ENCODE measurements at places on chromosomes 7 and 10.

DNA sequence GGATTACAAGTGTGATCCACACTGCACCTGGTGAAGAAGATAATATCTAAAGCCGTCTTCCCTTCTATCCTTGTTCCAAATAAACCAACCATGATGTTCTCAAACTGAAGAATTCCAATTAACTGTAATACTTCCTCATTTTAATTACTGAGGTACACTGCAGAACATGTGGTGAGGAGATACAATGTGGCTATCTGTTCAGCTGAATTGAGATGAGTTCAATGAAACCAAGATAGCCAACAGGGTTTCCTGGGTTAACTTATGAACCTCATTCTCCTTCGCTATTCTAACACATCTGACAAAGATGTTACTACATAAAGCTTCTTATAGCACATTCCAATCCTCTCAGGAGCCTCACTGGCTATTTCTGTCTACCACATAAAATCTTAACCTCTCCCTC lies 75.5 kb downstream of the RAPGEF5 start:
- no peak for DNase-seq

- DNase-seq: no peak
Measured at GRCh38 chr10:112539340-112539739, 92.3 kb downstream of the VTI1A start.

- no peak for DNase-seq
Measured at GRCh38 chr7:127534636-127535035, 50.8 kb downstream of the GCC1 start.

GRCh38 chr10:77173615-77174461 lies 463.8 kb downstream of the KCNMA1 start:
- DNase-seq: peak; percentile 65

DNA sequence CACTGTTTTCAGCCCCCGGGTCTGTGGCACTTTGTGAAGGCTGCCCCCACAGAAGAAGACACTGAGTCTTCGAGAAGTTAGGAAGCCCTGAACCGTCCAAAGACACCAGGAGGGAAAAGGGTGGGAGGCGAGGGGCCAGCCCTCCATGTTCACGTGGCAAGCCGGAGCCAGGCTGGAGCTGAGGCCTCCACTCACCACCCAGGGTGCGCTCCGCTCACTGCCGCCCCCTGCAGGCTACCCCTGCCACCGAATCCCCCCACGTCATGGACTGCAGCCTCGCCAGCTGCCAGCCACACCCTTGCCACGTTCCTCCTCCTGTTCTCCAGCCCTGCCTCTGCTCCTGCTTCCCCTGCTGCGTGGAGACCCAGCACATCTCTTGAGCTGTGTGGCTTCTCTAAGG lies 59.0 kb upstream of the EN2 start:
- DNase-seq: no peak

GRCh38 chr10:100775386-100775785 lies 30.0 kb downstream of the PAX2 start:
- no peak for DNase-seq

DNA sequence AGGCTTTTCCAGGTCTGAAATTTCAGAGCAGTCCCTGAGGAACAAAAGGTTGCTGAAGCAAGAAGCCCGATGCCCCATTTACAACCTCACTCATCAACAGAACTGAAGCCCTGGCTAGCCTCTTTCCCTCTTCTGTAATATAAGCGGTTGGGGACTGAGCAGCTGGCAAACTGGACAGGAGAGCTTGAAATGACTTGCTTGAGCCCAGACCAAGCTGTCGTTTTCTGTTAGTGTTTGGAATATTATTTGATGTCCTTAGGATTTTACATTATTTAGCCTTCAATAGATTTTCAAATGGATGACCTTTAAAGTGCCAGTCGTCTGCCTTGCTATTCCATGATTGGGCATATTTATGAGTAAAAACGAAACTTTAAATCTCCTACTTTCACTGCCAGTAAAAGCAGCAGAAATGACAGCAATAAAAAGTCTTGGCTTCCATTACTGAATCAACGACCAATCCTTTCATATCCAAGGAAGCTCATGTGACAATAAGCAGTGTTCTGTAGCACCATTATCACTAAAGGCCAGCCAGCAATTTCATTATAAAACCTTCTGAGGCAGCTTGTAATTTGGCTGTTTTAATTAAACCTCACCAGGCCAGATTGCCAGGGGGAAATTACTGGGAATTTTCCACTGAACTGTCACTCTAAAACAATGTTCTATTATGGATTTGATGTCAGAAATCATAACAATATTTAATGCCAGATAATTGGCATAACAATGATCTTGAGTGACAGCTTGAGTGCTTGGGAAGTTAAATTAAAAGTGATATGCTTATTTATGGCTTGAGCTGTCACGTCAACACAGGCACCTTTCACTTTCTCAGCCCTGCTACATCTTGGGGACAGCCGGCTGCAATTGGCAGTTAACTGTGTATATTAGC lies 85.9 kb downstream of the LSMEM1 start:
- no peak for DNase-seq

DNA sequence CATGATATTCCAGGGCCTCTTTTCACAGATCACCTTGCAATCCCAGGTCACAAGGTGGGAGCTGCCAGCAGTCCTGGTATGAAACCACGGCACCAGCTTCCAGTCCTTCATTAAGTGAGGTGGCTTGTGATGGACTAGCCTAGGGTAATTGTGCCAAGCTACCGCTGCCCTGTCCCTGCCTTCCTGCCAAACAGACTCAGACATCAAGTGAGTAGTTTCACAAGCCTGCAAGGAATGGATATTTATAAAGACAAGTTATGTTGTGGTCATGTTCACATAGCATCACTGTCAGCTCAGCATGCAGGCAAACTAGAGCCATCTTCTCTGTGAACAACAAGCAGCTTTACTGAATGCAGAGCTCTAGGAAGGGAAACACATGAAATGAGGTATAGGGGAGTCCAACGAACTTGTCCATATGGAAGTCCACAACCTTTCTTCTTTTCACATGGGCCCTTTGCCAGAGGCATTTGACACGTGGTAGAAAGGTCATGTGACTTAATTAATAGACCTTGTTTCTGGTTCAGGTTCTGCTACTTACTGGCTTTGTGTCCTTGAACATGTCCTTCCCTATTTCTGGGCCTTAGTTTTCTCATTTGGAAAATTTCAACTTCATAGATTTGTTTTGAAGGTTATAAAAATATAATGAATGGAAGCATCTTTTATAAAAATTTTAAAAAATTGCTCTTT lies 1061.2 kb downstream of the KCNMA1 start:
- no peak for DNase-seq

- no peak for DNase-seq
Measured at GRCh38 chr10:70441161-70441894, at the start of gene NODAL. NODAL (minus strand) TSS chr10:70441681; CDS start chr10:70441667, 14 bp downstream.

GRCh38 chr10:6406220-6407033 lies 173.6 kb downstream of the PRKCQ start:
- DNase-seq: peak; percentile 43

DNA sequence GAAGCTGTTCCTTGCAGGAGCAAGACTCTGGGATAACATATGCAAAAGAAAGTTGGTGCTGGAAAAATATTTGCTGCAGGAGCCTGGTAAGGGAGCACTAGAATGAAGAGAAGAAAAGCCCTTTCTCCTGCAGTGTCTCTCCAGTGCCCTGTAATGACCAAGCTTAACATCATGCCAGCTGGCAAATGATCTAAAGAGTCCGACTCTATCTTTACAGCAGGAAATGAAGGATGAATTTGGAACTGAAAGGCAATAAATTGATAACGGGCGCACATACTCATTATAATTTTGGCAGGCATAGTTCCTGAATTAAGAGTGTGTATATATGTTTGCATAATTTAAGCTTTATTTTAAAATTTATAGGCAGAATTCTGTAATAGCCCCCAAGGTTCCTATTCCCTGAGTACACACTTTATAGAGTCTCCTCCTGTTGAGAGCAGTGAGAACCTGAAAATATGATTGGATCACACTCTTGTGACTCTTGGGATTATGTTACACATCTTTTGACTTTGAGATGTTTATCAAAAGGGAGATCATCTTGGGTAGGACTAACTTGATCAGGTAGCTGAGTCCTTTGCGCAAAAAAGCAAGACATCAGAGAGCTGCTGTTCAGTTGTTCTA lies 299.0 kb upstream of the MBL2 start:
- no peak for DNase-seq

GRCh38 chr7:143352531-143353002 lies 9.9 kb downstream of the FAM131B start:
- DNase-seq: no peak

- no peak for DNase-seq
Measured at GRCh38 chr7:38424750-38425463, 151.5 kb upstream of the TARP start.

DNA sequence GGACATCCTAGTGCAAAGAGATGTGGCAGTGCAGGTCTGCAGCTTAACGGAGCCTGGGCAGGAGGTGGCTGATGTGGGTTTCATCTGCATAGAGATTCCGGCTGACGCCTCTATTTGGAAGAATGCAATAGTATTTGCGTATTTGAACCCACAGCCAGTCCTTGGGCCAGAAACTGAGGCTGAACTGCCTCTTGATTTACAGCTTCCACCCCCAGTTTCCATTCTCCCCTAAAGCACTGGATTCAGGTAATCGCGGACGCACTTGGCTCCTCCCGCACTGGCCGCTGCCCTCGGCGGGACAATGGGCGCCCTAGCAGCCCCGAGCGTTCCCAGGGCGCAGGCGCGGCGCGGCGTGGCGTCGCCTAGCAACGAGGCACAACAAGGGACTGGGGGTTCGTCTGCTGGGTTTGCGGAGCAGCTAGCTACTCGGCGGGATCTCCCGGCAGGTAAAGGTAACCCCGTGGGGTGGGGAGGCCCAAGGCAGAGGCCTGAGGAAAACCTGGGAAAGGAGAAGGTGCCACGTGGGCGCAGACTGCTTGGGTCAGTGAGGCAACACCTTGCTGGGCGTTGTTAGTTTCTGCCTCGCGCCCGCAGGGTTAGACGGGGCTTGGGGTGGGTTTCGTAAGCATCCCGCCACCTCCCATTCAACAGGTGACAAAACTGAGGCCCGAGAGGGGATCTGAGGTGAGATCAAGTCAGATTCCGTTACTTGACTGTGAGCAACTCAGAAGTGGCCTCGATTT lies at the start of gene ARMC3:
TSS of gene ARMC3 (plus strand) at position 393 of the 743 bp plus-strand sequence. CDS start 3,944 bp downstream, outside the sequence.
- DNase-seq: peak; percentile 64

DNA sequence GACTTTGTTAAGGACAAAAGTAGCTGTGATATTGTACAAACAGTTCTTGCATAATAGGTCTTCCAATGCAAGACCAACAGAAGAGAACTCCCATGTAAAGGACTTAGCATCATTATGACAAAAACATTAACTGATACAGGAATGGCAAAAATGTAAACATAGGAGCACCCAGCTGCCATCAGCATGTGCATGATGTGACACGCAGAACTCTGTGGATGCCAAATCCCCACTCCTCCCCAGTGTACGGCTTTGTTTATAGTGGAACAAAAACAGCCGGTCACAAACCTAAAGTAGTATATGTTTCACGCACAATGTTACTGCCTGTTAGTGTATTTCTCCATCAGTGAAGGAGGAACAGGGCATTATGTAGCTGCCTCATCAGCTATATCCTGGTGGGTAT lies 316.0 kb upstream of the AOAH start:
- no peak for DNase-seq

DNA sequence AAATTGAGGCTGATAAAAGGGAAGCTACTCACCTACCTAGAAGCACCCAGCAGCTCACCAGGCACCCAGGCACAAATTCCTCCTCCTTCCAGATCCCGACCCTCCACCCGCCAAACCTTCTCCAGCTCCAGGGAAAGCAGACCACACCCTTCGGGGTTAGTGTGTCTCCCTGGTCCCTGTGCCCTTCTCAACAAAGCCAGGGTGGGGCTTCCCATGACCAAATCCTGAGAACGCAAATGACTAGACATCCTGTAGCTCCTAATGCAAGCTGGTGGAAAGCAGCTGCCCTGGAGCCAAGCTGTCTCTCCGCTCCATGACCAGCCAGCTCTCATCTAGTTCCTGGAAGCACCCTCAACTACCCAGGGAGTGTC lies 4.4 kb downstream of the TBX20 start:
- no peak for DNase-seq

DNA sequence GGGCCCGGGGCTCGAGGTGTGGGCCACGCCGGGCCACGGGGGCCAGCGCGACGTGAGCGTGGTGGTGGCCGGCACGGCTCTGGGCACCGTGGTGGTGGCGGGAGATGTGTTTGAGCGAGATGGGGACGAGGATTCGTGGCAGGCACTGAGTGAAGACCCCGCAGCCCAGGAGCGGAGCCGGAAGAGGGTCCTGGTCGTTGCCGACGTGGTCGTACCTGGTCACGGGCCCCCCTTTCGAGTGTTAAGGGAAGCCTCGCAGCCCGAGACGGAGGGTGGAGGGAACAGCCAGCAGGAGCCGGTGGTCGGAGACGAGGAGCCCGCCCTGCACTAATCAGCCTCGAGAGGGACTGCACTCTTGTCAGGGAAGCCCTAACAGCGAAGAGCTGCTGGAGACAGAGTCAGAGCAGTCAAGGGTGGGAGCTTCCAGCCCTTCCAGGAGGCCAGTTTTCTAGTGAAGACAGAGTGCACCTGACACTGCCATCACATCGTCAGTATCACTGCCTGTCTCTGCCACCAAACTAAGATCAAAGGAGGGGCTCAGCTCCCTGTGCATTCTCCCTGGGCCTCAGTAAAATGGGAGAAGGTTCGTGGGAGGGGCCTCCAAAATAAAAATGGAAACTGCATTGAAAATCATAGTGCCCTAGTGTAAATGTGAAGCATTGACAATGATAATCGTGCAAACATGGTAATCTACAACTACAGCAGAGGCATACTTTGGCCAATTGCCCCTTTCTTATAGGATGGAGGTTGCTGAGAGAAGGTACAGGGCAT lies 1.3 kb downstream of the MBLAC1 start:
- DNase-seq: peak; percentile 17

DNA sequence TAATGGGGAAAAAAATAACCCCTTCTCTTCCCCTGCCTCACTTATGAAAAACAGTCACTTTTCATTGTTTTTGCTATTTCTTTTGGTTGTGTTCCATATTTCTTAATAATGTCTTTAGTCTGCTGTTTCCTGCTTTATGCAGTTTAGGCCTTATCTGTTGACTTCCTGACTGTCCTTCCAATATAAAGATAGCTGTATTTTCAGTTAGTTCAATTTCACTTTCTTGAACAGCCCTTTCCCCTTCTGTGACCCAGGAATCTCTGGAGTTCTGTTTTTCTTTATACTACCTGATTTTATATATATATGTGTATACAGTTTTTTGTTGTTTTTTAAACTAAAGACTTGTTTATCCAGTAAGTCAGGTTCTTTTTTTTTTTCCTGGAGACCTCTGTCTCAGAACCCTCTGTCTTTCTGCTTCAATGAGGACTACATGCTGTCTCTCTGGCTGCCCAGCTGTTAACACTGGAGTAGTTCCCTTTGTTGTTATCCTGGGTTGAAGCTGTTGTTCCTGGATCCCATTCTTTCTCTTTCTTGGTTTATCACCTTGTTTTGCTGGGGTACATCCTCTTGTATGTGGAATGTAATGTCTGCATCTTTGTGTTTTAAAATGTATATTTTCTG lies 87.2 kb downstream of the GSDME start:
- no peak for DNase-seq

GRCh38 chr7:157793087-157793353 lies 456.2 kb downstream of the DNAJB6 start:
- DNase-seq: no peak

- no peak for DNase-seq
Measured at GRCh38 chr7:106039486-106040060, 72.5 kb downstream of the SYPL1 start.

- no peak for DNase-seq
Measured at GRCh38 chr7:45187089-45187945, 29.7 kb downstream of the RAMP3 start.
